ENCODE measurements at places on chromosomes 5 and 9.

GRCh38 chr9:126474786-126475485, 138.8 kb upstream of the LMX1B start:
- no peak for DNase-seq

GRCh38 chr5:122896598-122897282, 51.3 kb downstream of the SNX24 start:
- DNase-seq = peak; percentile 38

DNA sequence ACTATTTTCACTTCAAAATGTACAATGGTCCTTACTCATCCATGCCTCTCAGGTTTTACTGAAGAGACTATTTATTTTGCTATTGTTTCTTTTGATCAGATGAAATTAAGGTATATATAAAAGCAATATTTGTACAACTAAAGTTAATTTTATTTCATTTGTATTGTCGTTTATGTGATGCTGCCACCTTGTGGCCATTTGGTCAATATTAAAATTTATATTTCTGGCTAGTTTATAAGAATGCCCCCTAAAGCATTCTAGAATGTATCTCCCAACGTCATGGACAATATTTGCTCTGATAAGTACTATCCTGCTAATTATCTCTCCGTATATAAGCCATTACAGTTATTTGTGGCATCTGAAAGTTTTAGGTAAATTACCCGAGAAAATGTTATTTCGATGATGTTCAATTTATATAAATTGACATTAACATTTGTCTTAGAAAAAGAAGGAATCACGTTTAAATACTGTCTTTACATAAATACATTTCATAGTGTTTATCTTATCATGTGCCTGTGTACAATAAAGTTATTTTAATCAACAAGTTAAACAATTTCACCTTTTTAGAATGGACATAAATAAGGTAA, 680.0 kb downstream of the TAF11L14 start:
- peak; percentile 44 for DNase-seq

DNA sequence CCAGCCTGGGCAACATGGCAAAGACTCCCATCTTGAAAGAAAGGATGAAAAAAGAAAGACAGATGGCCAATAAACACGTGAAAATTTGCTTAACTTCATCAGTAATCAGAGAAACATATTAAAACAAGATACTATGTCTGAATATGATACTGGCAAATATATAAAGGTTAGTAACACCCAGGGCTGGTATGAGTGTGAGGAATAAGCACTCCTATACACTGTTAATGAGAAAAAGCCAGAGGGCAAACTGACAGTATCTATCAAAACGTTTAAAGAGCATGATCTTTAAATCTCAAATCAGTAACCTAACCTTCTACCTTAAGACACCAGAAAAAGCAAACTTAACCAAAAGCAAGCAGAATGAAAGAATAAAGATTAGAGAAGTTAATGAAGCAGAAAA, 14.1 kb downstream of the B4GALT1 start:
- no peak for DNase-seq

DNA sequence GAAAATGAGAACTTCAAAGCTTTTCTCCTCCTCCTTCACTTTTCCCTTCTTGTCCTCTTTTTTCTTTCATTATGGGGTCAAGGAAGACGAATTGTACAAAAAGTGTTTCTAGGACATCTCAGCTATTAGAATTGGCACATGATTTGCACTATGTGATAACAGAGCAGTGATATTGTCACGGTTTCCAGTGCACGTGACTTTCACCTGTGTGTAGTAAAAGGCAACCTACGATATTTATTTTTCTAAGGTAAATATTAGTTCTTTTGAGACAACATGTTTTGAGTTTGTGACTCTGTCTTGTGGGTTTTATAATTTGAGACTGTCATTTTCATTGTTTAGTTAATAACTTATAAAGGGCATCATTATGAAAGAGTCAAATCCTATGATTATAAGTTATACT, 213.1 kb downstream of the PSAT1 start:
- no peak for DNase-seq

GRCh38 chr5:56327809-56328208, 94.7 kb upstream of the ANKRD55 start:
- no peak for DNase-seq

DNA sequence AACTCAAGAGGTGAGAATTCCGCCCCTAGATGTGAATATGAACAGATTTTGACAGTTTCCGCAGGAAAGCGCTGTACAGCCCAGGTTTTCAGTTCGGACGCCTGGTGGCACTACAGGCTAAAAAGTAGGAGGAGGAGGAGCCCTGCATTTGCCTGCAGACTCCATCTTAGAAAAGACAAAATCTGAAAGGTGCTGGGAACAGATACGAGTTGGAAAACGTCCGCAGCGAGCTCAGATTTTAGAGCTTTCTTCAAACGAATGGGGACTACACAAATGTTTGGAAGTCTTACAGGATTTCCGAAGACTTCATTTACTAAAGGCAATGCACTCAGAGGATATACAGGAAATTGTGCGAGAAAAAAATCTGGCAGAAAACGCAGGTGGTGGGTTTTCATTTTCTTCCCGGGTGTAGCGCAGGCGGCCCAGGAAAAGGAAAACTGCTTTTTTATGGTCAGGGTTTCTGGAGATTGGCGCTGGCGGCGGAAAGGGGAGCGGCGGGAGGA, 9.9 kb upstream of the PCDHB2 start:
- no peak for DNase-seq

DNA sequence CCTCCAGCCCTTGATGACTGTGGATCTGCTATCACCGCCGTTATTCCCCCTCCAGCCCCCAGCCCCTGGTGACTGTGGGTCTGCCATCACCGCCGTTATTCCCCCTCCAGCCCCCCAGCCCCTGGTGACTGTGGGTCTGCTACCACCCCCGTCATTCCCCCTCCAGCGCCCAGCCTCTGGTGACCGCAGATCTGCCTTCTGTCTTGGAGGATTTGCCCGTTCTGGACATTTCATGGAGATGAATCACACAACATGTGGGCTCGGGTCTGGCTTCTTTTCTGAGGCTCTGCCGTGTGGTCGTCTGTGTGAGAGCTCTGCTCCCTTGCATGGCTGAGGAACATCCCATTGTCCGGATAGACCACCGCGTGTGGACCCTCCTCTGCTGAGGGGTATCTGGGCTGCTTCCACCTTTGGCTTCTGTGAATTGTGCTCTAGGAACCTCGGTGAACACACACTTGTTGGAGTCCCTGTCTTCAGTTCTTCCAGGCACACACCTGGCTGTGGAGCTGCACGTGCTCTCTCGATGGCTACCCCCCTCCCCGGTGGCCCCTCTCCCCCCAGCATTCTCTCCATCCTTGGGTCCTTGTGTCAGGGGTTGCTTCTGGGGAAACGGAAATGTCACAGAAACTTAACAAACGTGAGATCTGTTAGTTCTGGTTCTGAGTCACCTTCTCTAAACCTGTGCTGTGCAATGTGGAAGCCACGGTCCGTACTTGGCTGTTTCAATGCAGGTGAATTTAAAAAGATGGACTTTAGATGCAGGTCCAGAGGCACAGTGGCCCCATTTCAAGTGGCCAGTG, 105.3 kb upstream of the COL5A1 start:
- DNase-seq = no peak

GRCh38 chr9:90974643-90975245, 173.1 kb downstream of the SYK start:
- no peak for DNase-seq

Data from Kasumi-1 (cell line).